ENCODE measurements at places on chromosomes 7 and 10.

GRCh38 chr10:125155101-125155500, 5.3 kb downstream of the CTBP2 start:
- DNase-seq, result no peak

DNA sequence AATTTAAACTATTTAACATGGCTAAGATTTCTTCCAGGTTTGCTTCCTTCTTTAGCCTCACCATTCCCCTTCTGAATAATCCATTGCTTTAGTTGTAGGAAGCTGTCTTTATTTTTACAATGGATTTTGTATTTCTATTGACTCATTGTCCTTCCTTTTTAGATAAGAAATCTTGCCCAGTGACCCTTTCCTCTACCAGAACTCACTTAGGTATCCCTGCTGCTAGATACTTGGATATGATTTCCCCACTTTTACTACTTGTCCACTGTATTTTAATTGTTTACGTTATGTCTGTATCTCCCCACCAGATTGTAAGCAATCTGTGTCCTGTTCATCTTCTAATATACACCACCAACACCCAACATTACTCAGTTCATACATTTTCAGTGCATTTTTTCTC, 47.7 kb upstream of the MDFIC start:
- DNase-seq, result no peak

DNA sequence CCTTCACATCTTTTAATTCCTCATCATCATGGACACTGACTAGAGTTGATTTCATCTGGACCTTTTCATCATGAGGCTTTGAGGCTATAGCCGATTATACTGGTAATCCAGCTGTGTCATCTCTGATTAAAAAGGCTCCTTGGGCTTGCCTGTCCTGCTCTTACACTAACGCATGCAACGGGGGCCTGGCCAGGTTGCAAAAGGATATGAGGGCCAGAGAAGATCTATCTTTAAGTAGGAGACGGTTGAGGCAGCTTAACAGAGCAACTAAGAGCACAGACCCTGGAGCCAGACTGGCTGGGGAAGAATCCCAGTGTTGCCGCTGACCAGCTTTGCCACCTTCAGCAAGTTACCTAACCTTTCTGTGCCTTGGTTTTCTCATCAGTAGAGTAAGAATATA, 211.5 kb downstream of the PTEN start:
- no peak for DNase-seq

DNA sequence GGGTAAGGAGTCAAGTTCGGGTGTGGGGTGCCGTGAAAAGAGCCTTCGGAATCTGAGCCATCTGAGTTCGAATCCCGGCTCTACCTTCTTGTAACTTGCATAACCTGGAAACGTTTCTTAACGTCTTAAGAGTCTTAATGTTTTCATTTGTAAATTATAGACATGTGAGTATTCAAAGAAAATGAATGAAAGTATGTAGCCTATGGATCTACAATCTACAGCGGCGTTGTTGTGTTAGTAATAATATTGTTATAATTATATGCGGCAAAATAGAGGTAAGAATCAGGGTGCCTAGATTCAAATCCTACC, 559 bp downstream of the VTI1A start:
- DNase-seq, result no peak

- no peak for DNase-seq
These were observed 337.3 kb upstream of the ZNF32 start for GRCh38 chr10:43985941-43986340.

- no peak for DNase-seq
These were observed 1.2 kb upstream of the ATP6V0E2 start for GRCh38 chr7:149872419-149873073.

DNA sequence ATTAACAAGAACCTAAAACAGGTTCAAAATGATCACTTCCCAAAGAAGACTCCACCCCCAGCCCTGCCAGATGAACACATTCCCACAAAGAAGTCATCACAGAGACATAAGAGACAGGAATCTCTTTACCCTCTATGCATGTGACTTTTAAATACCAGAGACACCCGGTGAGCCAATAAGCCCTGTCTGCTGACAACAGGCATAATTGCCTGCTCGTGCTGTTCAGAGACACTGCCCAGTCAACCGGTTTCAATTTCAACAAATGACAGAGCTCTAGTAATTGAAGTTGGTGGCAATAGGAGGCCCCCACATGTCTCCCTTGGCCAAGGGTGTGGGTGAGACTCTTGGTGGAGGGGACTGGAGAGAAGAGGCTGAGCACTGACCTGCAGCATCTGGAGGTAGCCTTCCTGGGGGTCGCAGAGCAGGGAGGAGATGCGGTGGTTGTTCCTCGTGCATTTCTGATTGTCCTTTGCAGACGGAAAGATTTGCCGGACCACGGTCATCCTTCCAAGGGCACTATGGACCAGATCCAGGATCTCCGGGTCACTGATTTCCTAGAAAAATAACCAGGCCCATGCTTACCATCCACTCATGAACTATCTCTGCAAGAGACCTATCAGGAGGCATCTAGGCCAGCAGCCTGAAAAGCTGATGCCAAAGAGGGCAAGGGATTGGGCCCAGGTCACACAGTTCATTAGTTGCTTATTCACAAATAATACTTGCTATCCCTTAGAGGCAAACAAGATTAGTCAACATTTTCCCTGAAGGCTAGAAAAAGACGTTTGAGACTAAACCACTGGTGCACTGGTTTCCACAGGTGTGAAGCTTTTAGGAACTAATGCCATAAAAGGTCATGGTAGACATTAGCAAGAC, 497.7 kb downstream of the GRID1 start:
- DNase-seq, result no peak

Measured in cortex of kidney (tissue), 1 donor.